ENCODE measurements at places on chromosomes 2 and 18. TPM values are rescaled to one million over a fixed set of nuclear protein-coding genes. Genes with fewer than 3 reads are reported as not detected.

GRCh38 chr18:58669731-58670378 lies 1.4 kb upstream of the MALT1 start:
- DNase-seq: no peak

GRCh38 chr18:79372991-79373390 lies 22.7 kb upstream of the NFATC1 start:
- DNase-seq: no peak

GRCh38 chr18:79542876-79543750 lies 136.5 kb upstream of the CTDP1 start:
- DNase-seq: no peak

- DNase-seq: no peak
Measured at GRCh38 chr2:199862788-199863187, 11.8 kb upstream of the FTCDNL1 start.

DNA sequence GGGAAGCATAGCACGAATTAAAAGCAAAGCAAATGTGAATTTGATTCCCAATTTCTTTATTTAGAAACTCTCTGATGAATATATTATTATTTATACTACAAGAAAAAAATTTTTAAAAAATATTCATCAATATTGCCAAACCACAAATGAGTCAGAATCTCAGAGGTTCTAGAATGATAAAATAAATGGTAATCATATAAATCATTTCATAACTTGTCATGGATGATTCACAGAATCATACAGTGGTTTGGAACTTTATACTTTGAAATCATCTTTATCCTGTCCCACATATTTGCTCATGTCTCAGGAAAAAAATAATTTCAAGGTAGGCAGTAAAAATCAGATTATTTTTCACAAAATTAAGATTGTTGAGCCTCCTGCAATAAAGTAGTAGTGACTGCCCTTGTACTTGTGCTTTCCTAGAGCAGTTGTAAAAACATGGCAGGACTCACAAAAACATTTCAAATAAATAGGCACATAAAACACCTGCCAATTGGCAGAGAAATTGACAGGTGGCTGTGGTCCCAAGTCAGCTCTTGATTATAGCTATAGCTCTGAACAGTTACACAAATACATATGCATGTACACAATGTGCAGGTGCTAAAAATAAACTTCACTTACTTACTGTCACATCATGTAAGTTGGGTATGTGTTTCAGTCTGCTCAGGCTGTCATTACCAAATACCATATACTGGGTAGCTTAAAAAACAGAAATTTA lies 273.9 kb upstream of the SESTD1 start:
- no peak for DNase-seq

- no peak for DNase-seq
Measured at GRCh38 chr2:104889291-104889959, 35.5 kb downstream of the POU3F3 start.

GRCh38 chr2:161424394-161424769 lies 8.3 kb downstream of the TBR1 start:
- no peak for DNase-seq

GRCh38 chr2:238484522-238485452 lies 58.1 kb downstream of the ASB1 start:
- no peak for DNase-seq

- no peak for DNase-seq
Measured at GRCh38 chr2:8977758-8978157, 25.7 kb downstream of the MBOAT2 start.

- DNase-seq: peak; percentile 65
Measured at GRCh38 chr2:230751062-230751461, 38.4 kb downstream of the CAB39 start.

GRCh38 chr18:21602299-21602587 lies 1.7 kb upstream of the ESCO1 start:
- no peak for DNase-seq

DNA sequence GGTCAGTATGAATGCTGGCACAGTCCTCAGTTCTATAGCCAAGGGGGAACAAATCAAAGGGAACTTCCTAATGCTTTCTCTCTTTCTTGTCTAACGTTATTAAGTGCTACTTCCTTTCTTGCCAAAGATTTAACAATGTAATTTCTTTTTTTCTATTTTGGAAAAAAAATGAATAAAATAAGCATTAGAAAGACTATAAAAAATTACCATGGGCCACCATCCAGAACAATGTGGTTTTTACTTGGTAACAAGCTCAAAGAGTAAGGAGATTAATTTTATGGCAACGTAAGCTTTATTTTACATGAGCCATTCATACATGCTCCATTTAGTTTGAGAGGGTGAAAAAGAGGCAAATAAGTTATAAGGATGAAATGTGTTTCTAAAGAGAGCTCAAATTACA lies 40.1 kb downstream of the SERPINE2 start:
- DNase-seq: no peak

- no peak for DNase-seq
Measured at GRCh38 chr2:217732992-217733391, 269.8 kb downstream of the TNS1 start.

DNA sequence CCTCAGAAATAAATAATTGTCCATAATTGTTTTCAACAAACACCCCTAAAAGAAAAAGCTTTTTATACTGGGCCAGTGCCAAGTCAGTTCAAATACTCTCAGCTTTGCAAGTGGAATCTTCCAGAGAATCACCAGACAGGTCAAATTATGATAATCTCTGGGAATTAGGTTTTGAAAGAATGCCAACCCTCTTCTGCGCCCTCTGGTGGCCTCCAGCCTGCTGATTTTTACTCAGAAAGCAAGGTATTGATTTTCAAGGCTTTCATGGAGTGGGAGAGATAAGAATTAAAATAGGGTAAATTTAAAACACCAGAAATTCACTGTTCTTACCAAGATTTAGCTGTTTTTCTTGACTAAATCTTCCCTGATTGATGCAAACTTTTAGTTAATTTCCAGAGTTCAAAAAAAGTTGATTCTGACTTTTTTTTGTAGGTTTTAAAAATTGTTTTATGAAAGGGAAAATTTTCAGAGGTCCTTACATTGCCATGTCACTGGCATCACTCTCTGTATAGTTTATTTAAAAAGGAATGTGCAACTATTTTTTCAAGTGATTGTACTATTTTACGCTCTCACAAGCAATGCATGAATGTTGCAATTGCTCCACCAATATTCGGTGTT lies 282.9 kb upstream of the TNP1 start:
- no peak for DNase-seq

- DNase-seq: no peak
Measured at GRCh38 chr18:51621113-51621863, 423.8 kb upstream of the MEX3C start.

DNA sequence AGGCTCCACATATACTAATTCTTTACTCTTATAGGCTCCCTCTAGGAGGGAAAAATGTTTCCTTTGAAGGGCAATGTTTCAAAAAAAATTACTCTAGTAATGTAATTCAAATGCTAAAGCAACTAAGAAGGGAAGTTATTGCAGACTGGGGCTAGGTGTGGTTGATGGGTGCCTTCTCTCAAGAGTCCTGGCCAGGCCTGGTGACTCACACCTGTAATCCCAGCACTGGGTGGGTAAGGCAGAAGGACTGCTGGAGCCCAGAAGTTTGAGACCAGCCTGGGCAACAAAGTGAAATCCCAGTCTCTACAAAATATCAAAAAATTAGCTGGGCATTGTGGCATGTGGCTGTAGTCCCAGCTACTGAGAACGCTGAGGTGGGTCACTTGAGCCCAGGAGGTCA lies 31.2 kb upstream of the CDKL4 start:
- no peak for DNase-seq

- DNase-seq: peak; percentile 11
Measured at GRCh38 chr18:2805970-2806943, 40.5 kb upstream of the EMILIN2 start.

DNA sequence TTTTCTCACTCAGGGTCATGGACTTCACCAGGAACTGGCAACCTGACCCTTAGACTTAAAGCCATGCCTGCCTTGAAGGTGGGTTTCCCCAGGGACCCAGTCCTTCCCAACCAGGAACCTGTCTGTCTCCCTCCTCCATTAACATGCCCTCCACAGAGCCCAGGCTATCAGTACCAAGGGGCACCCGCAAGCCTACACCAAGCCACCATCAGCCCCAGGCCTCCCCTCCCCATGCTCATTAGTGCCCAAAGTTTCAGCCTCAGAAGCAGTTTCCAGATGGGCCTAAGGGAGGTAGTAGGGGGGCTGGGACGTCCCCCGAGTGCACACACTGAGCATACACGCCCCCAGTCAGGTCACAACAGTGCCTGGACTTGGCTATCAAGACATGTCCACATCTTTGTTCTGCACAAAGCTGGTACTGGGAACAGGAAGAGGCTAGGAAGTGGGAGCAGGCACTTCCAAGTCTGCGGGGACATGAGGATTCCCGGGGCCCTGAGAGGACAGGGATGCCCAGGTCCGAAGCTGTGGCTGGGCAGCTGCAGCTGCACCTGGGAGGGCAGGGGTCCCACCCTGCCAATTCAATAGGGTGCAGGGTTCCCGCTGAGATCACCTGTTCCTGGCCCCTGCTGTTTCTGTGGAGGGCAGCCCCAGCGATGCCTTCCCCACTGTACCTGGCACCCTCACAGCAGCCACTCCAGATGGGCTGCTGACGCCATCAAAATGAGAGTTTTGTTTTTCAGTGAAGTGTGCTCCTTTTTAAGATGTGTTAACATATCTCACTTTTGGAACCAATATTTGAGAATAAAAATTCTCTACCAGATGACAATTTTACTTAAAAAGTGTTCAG lies 731.4 kb downstream of the NR4A2 start:
- no peak for DNase-seq

GRCh38 chr2:85862426-85862825 lies 26.4 kb downstream of the ST3GAL5 start:
- DNase-seq: no peak

The MYO5B gene
- polyA plus RNA-seq: 0.41 TPM

The RANBP2 gene
- 29.0 TPM for polyA plus RNA-seq

The DNAH7 gene
- polyA plus RNA-seq: 0.74 TPM

The SLC5A7 gene
- not detected for polyA plus RNA-seq

The SPRED2 gene
- polyA plus RNA-seq: 18.6 TPM

The NT5C1B gene
- polyA plus RNA-seq: not detected

The IL1RL1 gene
- polyA plus RNA-seq: 0.30 TPM

The CAD gene
- polyA plus RNA-seq: 23.4 TPM

The VWA3B gene
- not detected for polyA plus RNA-seq

The GAREM2 gene
- 2.8 TPM for polyA plus RNA-seq

The NLRC4 gene
- polyA plus RNA-seq: not detected

The FAM228A gene
- 0.07 TPM for polyA plus RNA-seq
